ENCODE measurements at places on chromosomes 11 and 22.
A peak's percentile ranks its signal among the peaks of the same experiment; 100 is the strongest.

DNA sequence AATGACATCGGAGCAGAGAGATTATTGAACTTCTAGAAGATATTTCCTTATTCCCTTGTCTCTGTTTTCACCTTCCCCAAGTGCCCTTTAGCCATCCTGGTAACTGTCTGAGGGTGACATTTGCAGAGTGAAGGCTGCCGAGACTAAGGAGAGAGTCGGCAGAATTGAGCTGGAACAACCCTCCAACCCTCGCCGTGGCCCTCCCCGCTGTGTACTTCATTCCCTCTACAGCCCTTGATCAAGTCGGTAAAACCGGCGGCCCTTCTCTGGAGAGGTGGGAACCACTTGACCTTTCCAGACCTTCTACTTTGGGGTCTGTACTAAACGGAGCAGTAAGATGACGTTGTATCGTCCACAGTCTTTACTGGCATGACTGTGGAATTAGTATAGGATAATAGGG is 26.1 kb downstream of the OR8B12 start:
- DNase-seq, result no peak

DNA sequence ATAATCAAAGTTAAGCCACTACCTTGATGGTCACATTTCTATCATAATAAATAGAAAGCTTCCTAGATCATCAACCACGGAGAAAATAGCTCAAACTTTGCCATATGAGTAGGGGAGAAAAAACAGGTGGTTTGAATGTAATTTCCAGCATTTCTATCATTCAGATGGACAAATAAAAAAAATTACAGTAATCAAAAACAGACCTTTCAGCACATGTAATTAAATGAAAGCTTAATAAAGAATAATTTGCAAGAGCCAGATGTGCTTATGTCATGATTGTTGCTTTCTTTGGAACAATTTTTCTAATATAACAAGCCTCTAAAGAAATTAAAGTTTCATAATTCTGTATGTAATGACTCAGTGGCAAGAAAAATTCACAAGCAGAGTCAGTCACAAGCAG is 297.0 kb downstream of the SOX6 start:
- DNase-seq, result no peak

GRCh38 chr11:93686812-93687211 is 25.3 kb downstream of the CEP295 start:
- no peak for DNase-seq

GRCh38 chr11:95256321-95256779 is 25.3 kb upstream of the SESN3 start:
- DNase-seq, result peak; percentile 75

- DNase-seq, result no peak
Measured at GRCh38 chr11:31798554-31799434, 12.3 kb downstream of the PAX6 start.

GRCh38 chr22:44595841-44596341 is 97.9 kb upstream of the RTL6 start:
- DNase-seq, result peak; percentile 18

DNA sequence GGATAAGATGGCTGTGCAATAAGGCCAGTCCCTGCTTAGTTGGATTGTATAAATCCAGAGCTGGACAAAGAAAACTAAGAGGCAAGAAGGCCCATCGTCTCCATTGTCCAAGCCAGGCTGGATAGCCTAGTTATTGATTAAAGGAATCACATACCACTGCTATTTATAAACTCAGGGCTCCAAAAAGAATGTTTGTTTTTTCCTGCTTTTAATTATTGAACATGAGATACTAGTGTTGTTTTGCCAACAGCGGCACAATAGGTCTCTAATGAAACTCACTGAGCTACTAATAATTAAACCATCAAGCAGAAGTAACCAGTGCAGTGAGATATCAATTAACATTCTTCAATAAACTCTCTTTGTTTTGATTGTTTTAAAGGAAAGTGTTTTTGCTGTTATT is 259.7 kb downstream of the INSC start:
- DNase-seq, result no peak

DNA sequence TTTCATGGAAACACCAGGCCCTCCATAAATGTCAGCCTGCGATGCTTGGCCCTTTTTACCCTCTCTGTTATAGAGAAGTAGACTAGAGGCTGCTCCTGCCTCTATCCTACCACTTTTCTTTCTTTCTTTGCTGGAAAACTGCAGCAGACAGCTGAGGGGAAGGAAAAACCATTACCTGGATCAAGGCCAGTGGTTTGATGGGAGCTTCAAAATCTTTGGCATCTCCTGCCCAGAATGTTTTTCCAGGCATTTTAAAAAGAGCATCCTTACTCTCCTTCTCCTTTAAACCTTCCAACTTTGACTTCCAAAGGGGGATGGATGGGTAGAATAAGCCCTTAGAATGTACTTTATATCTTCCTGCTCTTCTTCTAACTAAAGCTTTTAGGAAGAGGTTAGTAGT is 44.9 kb downstream of the EXT2 start:
- DNase-seq, result no peak

DNA sequence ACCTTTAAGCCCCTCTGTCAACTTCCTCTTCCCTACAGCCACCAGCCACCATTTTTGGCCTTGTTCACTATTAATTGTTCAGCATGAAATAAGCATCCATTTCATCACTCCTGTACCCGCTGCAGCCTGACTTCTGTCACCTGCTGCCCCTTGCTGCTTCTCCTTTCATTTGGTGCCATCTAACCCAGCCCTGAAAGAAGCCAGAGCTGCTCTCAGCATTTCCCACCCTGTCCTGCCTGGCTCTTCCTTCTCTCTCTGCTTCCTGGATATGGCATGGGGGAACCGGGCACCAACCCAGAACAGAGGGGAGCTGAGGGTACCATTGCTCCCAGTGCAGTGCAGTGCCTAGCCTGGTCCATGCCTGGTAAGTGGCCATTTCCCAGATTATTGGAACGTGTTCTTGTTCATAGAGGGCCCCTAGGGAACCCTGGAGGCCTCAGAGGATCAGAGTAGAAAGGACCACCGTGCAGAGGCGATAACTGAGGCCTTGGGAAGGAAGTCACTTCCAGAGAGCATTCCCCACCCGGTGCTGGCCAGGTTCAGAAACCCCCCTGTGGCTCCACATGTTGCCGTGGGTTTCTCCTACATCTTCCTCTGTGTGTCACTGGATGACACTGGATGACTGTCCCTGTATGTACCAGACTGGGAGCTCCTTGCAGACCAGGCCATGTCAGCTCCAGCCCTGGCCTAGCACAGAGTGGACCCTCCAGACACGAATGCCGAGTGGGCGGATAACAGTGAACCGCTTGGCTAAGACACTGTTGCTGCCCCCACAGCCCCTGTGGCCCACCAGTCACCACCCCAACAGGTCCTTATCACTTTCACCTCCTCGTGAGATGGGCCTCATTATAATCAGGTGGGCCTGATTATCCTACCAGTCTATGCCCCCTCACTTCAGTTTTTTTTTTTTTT is 4.7 kb downstream of the YDJC start:
- DNase-seq, result no peak

DNA sequence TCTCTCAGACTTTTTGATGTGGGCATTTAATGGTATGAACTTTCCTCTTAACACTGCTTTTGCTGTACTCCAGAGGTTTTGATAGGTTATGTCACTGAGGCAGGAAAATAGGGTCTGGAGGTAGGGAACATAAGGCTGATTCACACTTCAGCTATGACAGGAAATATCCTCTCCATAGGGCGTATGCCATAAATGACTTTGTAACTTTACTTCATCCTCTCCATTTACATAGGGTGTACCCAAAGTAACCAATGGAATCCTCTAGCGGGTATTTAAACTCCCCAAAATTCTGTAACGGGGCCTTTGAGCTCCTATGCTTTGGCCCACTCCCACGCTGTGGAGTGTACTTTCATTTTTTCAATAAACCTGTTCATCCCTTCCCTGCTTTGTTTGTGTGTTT is 49.5 kb downstream of the OR2AT4 start:
- DNase-seq, result no peak

- DNase-seq, result no peak
Measured at GRCh38 chr11:131253656-131254151, 116.7 kb upstream of the NTM start.

- peak; percentile 42 for DNase-seq
Measured at GRCh38 chr11:33690290-33691065, 10.1 kb downstream of the C11orf91 start.

- no peak for DNase-seq
Measured at GRCh38 chr11:26743622-26744021, 21.8 kb upstream of the SLC5A12 start.

DNA sequence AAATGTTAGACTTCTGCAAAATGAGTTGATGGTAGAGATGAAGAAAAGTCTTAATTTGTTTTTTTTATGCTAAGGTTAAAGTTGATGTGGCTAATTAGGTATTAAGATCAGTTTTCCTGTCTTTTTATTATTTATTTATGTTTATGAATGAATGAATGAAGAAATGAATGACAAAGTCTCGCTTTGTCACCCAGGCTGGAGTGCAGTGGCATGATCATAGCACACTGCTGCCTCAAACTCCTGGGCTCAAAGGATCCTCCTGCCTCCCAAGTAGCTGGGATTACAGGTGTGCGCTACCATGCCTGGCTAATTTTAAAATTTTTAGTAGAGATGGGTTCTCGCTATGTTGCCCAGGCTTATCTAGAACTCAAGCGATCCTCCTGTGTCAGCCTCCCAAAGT is 29.2 kb downstream of the MTMR3 start:
- DNase-seq, result no peak

DNA sequence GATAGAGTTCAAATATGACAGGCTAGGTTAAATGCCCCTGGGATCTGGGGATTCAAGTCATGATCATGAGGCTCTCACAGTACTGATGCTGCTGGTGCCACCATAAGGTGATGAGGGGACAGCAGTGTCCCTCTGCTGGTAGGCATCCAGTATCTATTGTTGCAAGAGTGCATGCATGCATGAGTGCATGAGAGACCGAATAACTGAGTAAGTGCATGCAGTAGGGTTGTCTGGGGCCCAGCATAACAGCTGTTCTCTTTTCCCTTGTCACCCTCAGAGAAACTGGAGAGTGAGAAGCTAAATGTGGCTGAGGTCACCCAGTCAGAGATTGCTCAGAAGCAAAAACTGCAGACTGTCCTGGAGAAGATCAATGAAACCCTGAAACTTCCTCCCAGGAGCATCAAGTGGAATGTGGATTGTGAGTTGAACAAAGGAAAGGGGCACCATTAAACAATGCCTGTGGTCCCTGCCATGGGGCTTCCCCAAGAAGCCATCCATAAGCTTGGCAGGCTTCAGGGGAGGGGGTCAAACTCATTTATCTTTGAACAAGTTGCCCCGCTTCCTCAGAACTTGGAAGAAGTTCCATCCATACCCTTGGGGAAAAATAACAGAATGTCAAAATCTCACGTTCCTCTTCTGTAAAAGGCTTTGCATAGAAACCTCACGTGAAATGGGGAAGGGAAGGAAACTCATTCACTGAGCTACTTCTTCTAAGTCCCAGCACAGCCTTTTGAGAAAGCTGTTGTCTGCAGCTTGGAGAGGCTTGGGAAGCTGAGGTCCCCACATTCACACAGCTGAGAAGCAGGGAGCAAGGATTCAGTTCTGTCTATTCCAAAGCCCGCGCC is 119.0 kb downstream of the PARVA start:
- no peak for DNase-seq

DNA sequence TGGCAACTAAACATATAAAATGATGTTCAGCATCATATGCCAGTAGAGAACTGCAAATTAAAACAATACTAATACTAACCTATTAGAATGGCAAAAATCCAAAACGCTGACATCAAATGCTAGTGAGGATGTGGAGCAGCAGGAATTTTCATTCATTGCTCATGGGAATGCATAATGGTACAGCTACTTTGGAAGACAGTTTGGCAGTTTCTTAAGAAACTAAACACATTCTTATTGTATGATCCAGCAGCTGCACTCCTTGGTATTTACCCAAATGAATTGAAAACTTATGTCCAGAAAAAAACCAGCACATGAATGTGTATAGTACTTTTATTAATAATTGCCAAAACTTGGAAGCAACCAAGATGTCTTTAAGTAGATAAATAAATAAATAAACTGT is 258.0 kb downstream of the TENM4 start:
- no peak for DNase-seq

All from inflammatory macrophage treated with lipopolysaccharide for 4 hours (primary cell).